Cerebellum (tissue), 4 donors: ENCODE measurements at places on chromosomes 6 and 20. TPM values are rescaled to one million over a fixed set of nuclear protein-coding genes. Genes with fewer than 3 reads are reported as not detected.

DNA sequence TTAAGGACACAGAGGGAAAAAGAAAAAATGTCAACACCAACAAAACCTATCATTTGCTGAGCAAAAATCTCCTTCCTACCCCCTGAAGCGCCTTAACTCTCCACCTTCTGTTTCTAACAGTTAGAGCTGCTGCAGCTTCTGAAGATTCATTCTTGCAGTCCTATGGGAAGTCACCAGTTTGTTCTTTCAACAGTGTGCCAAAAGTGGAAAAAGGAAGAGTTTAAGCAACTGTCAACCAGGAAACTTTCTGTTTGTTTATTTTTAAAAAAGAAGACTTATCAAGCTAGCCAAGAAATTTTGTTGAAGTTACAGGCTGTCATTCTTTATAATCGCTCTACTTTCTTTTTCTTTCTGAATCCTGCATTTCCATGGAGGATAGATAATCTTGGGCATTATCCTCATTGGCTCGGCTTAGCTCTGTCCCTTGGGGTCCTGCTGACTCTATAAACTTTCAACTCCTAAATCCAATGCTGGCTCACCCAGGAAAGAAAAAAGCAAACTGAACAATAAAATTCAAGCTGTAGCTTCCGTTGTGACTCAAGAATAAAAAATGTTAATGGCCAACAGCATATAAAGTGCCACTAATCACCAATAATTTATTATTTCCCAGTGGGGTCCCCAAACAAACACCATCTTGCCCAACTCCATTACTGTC, 172.8 kb upstream of the CITED2 start:
- no peak for DNase-seq

DNA sequence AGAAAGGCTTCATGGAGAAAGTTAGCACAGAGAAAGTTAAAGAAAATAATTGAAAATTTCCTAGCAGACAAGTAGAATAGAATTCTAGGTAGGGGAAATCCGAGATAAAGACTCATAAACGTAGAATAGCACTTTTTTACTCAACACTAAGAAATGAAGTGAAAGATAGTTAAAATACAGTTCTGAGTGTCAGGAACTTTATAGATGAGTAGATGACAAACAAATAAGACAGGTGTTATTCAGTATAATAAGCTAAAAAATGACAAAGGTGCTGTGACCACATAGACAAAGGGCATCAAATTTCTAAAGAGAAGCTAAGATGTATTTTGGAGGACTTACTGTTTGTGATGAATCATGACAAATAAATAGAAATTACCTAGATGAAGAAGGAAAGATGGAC, 12.9 kb downstream of the FKBP1C start:
- DNase-seq: no peak

DNA sequence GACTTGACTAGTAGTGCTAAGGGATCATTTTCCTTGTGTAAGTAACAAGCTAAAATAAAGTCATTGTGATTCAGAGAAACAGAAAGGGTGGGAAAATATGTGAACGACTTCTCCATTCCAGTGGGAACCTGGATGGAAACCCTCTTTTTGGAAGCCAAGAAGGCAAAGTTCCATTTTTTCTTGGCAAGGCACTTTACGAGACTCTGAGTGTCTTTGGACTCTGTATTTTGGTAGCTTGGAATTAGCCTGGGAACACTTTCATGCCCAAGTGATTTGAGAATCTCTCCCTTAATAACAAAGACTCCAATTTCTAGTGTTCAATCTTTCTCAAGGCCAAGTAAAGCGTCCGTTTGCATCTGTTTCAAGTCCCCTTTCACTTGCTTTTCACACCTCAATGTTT, 100.5 kb upstream of the SASH1 start:
- DNase-seq: no peak

GRCh38 chr20:44018259-44018941, 103.7 kb downstream of the TOX2 start:
- DNase-seq: peak; percentile 41

GRCh38 chr20:50799176-50799889, 4.5 kb downstream of the BCAS4 start:
- no peak for DNase-seq

- no peak for DNase-seq
These were observed 18.1 kb downstream of the DEK start for GRCh38 chr6:18246205-18246604.

DNA sequence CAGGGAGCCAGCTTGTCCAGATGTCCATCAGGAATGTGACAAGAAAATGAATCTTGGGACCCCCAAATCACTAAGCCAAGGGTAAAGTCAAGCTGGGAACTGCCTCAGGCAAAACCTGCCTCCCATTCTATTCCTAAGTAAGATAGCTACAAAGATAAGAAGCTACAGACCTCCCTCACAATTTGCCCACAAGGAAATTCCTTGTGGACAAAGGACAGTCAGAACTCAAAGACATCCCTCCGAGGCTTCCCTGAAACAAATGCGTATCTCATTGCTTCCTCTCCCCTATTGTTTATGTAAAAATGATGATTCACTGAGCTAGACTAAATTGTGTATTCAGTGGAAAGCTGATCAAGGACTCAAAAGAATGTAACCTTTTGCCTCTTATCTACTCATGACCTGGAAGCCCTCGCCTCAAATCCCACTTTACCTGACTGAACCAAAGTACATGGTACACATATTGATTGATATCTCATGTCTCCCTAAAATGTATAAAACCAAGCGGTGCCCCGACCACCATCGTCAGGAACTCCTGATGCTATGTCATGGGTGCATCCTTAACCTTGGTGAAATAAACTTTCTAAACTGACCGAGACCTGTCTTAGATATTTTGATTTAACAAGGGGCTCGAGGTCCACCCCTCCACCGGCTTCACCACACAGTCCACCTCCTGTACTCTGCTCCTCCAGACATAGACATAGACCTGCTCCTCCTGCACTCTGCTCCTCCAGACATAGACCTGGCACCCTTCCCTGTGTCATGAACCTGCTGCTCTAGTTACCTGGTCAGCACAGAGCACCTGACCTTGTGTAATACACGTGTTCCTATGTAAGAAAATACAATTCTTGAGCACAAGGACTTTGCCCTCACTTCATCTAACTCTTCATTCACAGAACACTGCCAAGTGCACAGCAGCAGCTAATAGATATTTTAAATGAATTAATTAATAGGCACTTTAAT, 81.4 kb downstream of the WDR27 start:
- no peak for DNase-seq

- DNase-seq: no peak
These were observed 59.9 kb upstream of the MAP7 start for GRCh38 chr6:136609873-136610706.

DNA sequence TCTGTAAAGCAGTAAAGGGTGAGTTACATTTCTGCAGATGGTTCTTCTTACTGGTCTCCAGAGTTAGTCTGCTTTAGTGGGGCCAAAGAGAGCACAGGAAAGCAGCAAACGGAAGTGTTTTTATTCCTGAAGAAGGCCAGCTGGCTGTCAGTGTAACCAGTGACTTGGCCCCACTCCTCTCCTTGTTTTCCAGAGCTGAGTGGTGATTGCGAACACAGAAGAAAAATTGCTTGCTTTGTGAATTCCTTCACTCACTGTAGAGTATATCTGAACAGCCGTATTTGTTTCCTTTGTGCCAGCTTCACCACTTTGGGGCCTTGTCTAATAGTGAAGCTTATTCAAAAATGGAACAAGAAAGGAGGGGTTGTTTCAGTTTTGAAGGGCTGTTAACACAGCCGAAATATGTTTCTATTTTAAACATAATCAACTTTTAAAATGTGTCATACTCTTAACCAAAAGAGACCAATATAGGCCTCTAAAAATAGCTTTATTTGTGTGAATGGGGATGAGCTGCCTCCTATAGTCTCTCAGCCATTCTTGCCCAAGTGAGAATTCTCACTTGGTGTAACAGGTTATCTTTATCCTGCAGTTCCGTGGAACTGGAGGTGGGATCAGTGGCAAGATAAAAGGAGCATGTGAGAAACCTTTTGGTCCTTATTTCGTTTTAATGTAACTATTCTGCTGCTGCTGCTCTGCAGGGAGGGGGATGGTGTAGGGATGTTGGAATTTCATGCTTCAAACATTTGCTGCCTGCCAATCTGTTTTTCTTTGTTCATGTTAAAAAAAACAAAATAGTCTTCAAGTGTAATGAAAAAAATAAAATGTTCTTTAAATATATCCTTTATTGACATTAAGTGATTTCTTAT, 37.8 kb downstream of the ZC2HC1B start:
- no peak for DNase-seq

DNA sequence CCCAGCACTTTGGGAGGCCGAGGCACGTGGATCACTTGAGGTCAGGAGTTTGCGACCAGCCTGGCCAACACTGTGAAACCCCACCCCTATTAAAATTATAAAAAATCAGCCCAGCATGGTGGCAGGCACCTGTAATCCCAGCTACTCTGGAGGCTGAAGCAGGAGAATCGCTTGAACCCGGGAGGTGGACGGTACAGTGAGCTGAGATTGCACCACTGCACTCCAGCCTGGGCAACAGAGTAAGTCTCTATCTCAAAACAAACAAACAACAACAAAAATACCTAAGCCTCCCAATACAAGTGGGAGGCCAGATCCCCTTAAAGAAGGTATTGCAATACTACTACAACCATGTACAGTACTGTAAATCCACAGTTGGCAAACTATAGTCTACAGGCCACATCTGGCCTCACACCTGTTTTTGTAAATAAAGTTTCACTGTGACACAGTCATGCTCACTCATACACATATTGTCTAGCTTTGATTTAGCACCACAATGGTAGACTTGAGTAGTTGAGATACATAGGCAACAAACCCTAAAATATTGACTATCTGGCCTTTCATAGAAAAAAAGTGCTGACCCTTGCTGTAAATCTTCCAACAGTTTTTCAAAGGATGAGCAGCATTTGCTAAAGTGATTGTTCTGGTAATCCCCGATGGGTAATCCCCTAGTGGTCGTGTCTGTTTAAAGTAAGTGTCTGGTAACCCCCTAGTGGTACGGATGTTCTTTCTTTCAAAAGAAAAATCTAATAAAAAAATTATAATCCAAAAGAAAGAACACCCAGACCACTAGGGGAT, 202.0 kb downstream of the RNGTT start:
- no peak for DNase-seq

GRCh38 chr6:154542747-154543146, 32.3 kb upstream of the CNKSR3 start:
- DNase-seq: no peak

GRCh38 chr6:124968401-124968800, 6.2 kb downstream of the RNF217 start:
- no peak for DNase-seq

GRCh38 chr6:53679446-53679933, 13.9 kb upstream of the KLHL31 start:
- no peak for DNase-seq

DNA sequence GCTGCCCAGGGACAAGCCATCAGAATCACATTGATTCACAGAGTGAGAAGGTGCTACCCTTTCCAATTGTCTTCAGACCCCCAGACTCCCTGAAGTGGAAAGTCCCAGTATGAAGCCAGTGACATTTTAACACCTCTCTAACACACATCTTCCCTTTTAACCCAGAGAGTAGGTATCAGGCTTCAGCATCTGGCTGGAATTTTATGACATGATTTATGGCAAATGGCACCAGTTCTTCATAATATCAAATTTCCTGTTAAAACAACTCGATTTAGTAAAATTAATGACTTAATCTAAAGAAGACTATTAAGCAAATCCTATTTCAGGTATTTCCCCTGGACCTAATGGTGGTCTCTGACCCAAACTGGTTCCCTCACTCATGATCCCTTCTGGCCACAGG, 25.0 kb downstream of the KCNB1 start:
- no peak for DNase-seq

GRCh38 chr6:34657307-34657978, 39.1 kb downstream of the ILRUN start:
- peak; percentile 55 for DNase-seq

GRCh38 chr20:51752343-51752951, 15.7 kb downstream of the ATP9A start:
- no peak for DNase-seq

DNA sequence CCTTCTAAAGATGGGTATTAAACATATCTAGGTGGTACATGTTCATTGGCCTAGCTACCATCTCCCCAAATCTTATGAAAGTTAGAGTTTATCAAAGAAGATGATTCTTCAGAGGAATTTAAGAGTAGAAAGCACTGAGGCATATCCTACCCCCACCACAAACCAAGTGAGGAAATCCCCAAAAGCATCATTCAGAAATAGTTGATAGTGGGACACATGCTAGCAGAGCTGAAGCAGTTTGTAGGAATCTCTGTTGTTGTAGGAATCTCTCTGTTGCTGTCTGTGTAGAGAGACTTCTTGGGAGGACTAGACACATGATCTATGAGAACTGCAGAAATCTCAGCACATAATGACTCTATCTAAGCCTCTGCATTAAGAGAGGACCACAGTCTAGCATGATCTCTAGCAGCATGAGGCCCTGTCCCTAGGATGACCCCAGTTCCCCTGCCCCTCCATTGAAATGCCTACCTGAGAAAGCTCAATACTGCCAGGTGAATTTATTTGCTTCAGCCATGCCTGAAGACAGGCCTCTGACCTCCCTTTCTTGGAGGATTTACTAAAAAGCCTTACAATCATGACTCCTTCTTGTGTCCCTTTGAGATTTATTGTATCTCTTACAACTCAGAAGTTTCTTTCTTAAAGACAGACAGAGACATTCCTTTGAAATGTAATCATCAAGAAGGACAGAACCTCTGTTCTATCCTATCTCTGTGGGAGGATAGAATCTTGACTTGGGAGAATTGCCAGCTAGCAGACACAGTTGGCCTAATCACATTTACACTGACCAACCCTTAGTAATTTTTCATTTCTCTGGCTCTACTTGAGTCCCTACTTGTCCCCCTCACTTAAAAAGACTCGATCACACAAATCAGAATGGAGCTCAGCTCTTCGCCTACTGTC, 582.4 kb downstream of the PHF3 start:
- no peak for DNase-seq

GRCh38 chr6:155528982-155529453, 73.4 kb upstream of the NOX3 start:
- DNase-seq: no peak

DNA sequence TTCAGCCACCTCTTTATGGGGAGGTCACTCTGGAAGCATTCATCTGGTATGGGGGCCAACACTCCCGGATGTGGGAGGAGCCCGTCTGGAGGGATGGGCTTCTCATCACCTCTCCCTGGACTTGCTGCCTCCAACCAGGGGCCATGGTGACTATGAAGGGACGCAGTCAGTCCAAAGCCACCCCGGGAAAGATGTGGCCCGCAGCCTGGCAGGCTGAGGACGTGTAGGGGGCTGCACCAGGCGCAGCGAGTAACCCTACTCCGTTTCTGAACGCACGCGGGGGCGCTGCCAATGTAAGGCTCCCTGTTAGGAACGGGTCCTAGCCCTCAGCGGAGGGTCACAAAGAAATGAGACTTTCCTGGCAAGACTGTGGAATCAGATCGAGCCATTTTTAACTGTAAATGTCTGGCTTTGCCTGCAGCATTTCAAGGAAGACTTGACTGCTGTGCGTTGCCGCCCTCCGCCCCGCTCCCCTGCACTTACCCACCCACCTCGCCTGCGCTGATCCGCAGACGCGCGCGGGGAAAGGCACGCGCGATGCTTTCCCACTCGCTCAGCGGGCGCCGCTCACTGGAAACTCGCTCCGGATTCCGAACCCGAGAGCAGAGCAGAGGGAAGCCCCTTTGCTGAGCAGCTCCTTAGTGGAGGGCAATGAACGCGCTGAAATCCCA, 55.1 kb downstream of the IL20RA start:
- no peak for DNase-seq

BFSP1 gene
- total RNA-seq: 1.5 TPM

CTAGE9 gene
- total RNA-seq: not detected

CST7 gene
- not detected for total RNA-seq

HLA-B gene
- total RNA-seq: 20.9 TPM

SLC4A11 gene
- total RNA-seq: 0.36 TPM

MTG2 gene
- 18.7 TPM for total RNA-seq

TMEM217 gene
- 1.00 TPM for total RNA-seq

HUS1B gene
- 3.8 TPM for total RNA-seq

EPHA7 gene
- 167 TPM for total RNA-seq

PRDM13 gene
- total RNA-seq: 4.7 TPM

GINS1 gene
- total RNA-seq: 12.1 TPM
